ENCODE measurements at places on chromosomes 16 and 17.
A peak's percentile ranks its signal among the peaks of the same experiment; 100 is the strongest.

- DNase-seq: no peak
Observed at GRCh38 chr16:85363881-85364280, 249.2 kb upstream of the GSE1 start.

DNA sequence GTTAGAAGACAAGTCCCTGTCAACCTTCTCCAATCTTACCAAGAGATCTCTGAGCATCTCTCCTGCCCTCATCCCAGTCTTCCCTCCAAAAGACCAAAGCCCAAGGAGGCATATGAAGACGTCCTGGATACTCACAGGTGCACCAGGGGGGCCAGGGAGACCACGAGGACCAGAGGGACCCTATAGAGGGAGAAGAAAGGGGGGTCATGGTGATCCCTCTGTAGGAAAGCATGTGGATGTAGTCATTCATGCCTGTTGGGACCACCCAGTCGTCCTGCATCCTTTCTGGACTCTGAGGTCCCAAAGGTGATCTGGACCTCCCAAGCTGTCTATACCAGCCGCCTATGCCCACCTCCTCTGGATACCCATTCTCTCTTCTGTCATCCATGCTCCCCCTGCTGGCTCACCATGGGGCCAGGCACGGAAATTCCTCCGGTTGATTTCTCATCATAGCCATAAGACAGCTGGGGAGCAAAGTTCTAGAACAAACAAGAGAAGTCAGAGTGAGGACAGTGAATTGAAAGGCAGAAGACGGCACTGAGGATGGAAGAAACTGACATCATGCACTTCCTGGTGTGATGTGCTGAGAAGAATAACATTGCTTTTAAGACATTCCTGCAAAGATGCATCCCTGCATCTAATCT is 3.3 kb downstream of the COL1A1 start:
- DNase-seq: no peak

DNA sequence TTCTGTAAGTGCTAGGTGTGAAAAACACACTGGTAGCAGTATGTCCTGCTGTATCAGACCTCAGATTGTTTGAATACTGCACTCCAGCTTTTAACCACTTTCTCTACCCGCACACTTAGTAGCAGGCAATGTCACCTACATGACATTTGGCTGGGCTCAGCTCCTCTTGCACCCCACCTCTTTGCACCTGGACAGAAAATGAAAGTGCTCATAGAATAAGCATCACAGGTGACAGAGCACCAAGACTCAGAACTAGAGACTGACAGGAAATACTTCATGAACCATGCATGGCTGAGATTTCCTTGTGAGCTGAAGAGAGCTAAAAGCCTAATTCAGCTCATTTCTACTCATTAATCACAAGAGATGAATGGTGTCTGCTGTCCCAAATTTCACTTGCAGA is 1014.2 kb upstream of the CDH8 start:
- DNase-seq: no peak

GRCh38 chr17:62656446-62656845 is 29.0 kb downstream of the MRC2 start:
- DNase-seq: no peak

DNA sequence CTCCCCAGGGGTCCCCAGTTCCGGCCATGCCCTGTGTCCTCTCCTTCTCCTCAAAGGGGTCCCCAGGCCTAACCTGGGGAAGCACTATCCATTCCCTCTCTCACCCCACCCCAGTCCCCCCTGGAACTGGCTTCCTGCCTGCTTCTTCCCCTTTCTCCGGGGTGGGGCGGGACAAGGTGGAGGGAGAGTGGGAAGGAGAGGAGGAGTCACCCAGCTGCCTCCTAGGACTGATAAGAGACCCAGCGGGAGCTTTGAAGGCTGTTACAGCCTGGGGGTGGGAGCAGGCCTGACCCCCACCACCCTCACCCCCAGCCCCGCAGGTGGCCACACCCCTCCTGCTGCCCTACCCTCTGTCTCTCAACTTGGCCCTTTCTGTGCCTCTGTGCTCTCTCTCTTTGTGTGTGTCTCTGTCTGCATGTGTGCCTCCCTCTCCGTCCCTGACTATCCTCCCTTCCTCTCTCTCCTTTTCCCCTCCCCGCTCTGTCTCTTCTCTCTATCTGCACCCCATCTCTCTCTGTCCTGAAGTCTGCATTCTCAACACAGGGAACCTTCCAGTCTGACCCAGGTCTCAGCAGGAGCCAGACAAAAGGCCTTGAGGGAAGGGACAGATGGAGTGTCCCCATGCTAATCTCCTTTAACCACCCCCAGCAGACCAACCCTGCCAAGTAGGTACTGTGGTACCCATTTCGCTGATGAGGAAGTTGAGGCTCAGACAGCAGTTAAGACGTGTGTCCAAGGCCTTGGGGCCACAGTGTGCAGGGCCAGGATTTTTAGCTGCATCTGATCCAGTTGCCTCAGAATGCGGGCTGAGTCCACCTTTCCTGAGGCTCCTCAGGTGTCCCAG is 66.1 kb downstream of the RAB11FIP4 start:
- no peak for DNase-seq

DNA sequence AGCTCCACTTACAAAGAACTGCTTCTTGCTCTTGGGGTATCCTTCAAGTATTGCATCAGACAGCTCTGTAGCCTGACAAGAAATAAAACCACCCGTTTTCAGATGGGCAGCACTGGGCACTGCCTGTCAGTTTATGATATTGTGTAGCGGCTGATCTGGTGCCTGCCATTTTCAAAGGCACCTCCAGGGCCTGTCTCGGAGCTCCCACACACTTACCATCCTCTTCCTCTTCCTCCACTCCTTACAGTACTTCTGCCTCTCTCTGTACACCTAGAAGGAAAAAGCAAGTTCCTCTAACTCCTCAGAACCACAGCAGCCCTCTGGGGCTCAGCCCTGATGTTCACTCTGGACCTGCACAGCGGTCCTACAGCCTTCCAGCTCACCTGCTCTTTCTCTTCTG is 4.4 kb downstream of the PSMC3IP start:
- no peak for DNase-seq

DNA sequence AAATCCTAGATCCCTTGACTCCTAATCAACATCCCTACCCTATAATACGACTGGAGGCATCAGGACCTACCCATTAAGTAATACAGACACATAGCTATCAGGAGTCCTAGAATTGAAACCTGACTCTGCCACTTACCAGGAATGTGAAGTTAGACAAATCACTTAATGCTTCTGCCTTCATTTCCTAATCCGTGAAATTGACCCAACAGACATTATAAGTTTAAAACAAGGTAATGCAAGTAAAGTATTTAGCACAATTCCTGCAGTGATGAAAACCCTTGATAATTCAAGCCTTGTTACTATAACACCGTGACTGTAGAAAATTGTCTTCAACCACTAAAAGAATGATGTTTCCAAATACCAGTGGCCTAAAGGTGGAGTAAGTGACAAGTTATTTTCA is 150.2 kb downstream of the KCNJ2 start:
- DNase-seq: no peak

DNA sequence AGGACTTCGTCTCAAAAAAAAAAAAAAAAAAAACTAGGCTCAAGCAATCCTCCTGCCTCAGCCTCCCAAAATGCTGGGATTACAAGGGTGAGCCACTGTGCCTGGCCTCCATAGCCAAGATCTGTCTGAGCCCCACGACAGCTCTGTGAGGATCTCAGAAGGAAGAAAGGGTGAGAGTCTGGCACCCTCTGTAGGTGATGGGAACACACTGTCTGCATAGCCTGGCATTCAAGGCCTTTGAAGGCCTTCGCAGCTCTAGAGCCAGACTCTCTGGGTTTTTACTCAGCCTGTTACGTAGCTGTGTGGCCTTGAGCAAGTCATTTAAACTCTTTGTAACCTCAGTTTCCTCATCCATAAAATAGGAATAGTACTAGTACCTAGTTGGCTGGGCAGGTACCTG is 6.3 kb upstream of the XPO6 start:
- no peak for DNase-seq

DNA sequence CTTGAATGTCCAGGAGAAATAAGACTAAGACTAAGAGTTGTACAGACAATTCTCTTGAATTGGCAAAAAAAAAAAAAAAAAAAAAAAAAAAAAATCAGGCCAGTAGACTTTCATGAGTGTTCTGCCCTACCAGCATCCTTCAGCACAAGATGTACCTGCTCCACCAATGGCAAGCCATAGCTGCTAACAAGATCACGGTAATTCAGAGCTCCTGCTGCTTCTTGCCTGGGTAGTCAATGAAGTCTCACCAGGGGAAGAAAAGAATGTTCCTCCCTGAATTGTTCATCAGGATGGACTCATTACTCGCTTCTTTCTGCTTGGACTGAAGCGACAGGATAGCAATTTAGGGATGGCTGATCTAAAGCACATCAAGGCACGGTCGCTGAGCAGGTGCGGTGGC is 31.1 kb upstream of the APOH start:
- DNase-seq: no peak

DNA sequence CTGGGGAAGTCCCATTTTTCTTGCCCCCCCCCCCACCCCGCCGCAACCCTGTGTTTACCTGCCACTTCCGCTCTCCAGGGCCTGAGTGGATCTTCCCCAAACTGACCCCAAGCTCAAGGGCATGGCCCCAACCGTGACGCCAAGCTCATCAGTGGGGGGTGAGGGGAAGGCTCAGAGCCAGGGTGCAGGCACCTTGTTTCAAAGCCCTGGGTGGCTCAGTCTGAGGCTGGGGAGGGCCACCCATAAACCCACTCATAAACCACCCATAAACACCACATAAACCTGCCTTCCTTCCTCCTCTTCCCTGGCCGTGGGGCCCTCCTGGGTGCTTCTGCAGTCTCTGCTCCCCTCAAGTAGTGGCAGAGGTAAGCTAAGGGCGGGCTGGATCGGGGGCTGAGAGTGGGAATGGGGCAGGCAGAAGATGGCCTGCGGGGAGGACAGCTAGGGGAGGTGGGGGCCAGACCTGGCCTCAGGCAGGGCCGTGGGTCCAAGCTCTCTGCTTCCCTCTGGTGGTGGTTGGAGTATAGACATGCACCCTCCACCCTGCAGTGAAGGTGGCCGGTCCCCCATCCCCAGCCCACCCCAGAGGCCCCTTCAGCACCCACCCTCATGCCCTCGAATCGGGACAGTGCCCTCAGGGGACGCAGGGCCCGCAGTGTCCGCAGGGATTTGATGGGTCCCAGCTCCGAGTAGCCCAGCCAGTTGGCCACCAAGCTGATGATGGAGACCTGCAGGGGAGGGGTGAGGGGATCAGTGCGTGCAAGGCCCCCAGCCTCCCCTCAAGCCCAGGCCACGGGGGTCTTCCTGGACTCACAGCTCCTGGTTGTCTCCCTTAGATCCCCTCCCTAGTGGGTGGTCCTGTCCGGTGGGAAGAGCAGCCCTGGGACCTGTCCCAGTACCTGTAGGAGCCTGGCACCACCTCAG is 14.6 kb upstream of the CD79B start:
- DNase-seq: peak; percentile 27

DNA sequence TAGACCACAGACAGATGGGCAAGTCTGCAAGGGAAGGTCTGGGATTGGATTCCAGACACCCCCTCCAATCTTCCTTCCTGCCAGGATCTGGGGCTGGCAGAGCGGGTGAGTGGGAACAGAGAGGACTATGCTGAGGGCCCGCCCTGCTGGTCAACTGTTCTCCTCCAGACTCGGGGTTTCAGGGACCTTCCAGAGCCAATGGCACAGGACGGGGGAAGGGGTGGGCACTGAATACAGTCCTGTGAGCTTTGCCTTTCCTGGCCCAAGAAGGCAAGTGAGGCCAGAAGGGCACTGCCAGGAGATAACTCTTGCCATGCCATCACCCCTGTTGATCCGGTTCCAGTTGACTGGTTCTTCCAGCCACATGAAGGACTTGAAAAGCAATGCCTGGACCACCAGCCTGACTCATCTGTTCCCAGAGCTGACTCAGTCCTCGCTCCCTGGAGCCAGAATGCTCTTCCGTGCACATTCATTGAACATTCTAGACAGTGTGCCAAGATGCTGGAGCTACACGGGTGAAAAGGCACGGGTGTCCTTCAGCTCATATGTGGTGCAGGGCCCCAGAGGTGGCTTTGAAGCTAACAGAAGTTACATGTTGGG is 533 bp upstream of the MEFV start:
- no peak for DNase-seq

- no peak for DNase-seq
Observed at GRCh38 chr17:57892820-57893595, 43.2 kb upstream of the MRPS23 start.

- DNase-seq: no peak
Observed at GRCh38 chr16:66668777-66669444, 27.6 kb downstream of the CMTM4 start.

GRCh38 chr17:74598346-74599022 is 6.4 kb upstream of the CD300LD start:
- DNase-seq: no peak

DNA sequence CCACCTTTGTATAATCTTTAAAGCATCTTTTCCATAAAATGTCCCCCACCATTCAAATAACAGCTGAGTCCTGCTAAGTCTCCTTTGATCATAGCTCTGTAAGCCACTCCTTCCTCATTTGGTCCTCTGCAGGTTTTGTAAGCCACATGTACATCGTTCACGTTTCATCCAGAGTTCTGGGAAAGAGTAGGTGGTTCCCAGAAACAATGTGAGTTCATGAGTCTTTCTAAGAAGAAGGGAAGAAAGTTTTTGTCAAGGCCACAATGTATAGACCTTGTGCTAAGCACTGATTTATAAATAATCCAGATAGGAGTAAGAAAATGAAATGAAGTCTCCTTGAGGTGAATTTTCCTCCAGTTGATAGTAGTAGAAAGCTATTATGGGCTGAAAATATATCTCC is 8.7 kb upstream of the ANKS4B start:
- no peak for DNase-seq

- no peak for DNase-seq
Observed at GRCh38 chr16:47734987-47735594, 274.0 kb downstream of the PHKB start.
